Activated effector memory CD4-positive, alpha-beta T cell treated with Interleukin-2 at 50 U/mL for 16 hours (primary cell): ENCODE measurements at places on chromosomes 6 and 20.

DNA sequence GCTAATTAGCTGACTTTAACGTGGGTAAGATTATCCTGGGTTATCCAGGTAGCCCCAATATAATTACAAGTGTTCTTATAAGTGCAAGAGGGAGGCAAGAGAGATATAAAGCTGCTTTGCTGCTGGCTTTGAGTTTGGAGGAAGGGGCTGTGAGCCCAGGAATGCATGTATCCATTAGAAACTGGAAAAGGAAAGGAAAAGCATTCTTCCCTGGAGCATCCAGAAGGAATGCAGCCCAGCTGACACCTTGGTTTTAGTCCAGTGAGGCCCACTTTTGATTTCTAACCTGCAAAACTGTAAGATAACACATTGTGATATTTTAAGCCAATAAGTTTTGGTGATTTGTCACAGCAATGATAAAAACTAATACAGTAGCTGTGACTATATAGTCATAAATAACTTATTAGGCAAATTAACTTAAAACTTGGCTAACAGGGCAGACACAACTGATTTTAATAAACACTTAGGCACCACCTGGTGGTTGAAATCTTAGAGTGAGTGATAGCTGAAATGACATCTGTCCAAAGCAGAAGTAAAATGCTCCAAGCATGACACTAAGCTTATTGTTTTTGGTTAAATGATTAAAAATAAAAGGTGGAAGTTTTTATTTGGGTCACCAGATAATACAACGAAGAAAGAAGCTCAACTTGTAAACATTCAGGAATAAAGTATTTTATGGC lies 35.6 kb downstream of the ADGRF4 start:
- DNase-seq = no peak

DNA sequence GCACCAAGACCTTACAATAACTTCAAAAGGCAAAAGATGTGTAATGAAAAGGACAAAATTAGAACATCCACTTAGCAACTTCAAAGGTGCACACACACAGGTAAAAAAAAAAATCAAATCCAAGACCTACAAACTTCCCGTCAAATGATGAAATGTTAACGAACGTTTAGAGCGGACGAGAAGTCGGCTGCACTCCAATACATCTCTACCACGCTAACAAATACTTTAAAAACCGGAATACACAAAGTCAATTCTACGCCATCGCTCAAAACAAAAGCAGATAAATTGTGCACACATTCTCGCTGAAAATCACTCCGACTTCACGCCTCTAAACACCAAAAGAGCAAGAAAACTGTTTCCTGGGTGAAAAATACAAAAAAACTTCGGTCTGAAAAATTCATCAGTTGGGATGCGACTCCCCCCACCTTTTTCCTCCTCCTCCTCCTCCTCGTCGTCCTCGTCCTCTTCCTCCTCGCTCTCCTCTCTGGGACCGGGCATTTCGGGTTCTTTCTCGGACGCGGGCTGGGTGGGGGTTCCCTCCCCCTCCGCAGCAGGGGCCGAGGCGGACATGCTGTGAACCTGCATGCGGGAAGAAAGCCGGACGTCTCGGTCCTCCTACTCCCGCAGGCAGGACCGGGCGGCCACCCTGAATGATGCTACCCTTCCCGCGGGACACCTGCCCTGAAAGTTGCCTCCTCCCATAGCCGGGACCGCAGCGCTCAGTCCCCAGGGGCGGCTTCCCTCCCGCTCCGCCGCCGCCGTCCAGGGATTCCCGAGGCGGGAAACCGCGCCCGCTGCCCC lies 712 bp downstream of the DEK start:
- peak; percentile 14 for DNase-seq

DNA sequence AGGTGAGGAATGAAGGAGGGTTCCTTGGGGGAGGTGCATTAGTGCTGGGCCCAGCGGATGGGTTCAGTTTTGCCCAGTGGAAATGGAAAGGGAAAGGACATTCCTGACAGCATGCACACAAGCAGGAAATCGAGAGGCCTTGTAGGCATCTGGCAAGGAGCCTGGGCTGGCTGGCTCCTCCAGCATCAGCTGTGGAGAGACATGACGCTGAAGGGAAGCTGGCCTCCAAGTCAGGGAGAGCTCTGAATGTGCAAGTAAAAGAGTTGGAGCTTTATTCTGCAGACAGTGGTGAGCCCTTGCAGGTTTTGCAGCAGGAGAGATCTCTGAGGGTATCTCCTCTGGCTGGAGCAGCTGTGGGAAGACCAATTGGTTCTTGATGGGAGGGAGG lies 154.3 kb downstream of the MRPL14 start:
- DNase-seq = no peak

DNA sequence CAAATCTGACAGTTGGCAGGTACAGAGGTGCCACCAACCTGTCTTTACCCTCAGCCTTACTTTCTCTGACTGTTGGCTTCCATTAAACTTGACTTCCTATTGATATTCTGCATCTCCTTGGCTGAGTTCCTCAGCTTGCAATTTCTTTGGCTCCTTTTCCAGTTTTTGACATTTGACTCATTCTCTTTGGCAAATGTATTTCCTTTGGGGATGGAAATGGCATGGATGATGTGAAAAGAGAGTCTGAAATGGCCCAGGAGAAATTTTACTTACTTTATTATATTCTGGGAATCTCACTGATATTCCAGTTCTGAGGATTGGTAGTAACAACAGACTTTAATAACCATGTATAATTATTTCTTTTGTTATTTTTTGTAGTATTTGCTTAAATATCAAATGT lies 255.2 kb downstream of the CD109 start:
- DNase-seq = no peak

DNA sequence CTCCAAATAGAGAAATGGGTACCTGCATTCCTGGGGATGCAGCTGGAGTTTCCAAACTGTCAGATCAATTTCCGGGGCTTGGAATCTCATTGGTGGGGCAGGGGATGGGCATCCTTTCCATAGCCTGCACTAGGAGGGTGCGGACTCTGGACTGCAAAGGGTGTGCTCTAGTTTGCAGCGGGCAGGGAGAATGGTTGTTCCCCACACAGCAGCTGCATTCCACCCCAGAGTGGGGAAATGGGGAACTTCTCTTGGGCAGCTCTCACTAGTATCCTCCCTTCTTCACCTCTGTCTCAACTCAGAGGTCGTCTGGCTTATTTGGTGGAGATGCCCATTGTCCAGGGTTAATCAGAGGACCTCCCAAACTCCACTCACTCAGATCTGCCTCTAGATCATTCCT lies 34.5 kb upstream of the CDKN1A start:
- no peak for DNase-seq

DNA sequence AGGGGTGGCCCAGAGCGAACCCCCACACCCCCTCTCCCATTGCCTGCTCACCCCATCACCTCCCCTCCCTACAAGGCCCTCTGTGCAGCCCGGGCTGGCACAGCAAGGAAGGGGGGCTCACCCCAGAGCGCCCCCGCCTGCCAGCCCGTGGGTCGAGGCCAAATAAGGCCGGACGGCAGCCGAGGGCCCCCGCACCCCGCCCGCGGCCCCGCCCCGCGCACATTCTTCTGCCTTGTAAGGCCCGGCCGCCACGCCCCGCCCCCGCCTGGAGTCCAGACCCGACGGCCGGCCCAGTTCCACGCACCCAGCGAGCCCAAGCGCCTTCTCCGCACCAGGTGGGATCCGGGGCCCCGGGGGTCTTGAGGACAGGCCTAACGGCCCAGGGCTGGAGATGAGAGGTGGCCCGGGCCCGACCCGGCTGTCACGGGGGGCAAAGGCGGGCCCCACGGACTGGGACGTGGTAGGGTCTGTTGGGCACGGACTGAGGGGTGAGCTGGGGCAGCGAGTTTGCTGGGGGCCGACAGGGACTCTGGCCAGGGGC lies at the start of gene MYL9:
Gene MYL9 (plus strand): TSS at position 293 of the 541 bp plus-strand sequence. CDS start 3,366 bp downstream, outside the sequence.
- no peak for DNase-seq
